ENCODE measurements at places on chromosomes 2 and 18.

DNA sequence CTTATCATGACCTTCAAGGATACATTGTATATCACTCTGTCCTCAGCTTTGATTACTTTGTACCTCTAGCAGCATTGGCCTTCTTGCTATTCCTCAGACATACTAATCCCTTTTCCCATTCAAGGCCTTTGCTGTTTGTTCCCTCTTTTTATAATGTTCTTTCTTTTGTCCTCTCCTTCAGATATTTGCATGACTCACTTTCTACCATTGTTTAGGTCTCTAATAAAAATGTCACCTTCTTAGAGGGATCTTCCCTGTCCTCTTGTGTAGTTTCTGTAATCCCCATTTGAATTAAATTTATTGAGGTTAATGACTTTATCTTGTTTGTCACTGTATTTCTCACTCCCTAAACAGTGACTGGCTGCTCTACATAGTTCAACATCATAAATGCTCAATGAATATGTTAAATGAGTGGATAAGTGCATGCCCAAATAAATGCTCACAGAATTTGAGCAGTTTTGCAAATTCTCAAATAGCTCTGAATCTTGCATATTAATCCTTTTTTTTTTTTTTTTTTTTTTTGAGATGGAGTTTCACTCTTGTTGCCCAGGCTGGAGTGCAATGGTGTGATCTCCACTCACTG is 135.9 kb downstream of the AGPS start:
- no peak for DNase-seq

- DNase-seq, result no peak
These were observed 9.4 kb downstream of the PELI1 start for GRCh38 chr2:64134813-64135212.

GRCh38 chr18:79337620-79338019 is 58.1 kb upstream of the NFATC1 start:
- DNase-seq, result no peak

DNA sequence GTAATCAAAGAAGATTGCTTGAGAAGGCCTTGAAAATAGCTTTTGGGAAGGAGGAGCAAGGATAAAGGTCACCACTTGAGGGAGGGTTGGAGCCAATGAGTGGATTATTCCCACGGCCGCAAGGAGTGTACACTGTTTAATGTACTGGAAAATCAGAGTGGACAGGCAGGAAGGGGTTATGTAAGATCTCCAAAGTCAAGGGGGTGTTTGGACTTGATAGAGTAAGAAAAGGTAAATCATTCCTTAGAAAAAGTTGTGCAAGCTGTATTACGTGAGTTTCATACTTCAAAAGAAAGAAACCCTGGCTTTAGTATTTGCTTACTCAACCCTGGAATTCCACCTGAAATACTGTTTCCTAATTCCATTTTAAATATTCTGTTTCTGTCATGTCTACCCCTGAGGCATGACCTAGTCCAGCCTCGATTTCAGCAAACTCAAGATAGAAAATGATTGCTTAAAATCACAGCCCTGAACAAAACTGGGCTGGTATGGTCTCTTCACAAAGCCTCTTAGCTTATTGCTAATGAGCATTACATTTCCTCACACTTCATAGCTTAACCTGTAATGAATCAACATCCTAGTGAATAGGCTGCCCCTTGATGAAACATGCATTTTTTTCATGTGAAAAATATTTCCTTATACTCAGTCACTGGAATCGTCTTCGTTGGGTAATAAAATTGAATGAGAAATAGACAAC is 1.1 kb downstream of the MREG start:
- DNase-seq, result no peak

DNA sequence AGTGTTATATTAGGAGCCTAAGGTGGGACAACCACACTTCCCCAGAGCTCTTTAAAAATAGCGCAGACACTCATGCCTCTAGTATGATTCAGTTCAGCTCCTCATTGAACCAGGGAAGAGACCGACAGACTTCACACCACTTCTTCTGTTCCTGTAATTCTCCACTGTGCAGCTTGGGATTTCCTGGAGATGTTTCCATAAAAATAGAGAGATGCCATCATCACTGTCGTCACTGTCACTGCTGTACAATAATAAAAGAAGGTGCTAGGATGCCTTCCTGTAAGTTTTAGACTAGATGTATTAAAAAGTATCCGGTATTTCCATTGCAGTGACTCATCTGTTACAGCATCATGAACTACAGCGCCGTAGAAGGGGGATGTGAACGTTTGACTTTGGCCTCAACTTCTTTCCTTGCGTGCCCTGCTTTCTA is 110.9 kb downstream of the FAM210A start:
- no peak for DNase-seq

GRCh38 chr2:19987936-19988335 is 2.0 kb downstream of the WDR35 start:
- DNase-seq, result no peak

DNA sequence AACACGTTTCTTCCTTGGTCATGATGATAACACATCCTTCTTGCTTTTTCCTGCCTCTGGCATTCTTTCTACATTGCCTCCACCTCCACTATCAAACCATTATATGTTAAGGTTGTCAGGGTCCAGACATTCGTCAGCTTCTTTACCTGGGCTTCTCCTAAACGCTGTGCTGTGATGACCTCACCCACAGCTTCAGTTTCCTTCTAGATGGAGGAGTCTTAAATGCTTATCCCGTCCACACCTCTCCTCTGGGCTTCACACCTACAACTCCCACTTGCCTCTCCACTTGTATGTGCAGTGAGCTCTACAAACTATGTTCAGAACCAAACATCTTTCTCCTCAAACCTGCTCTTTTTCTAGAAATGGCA is 666 bp upstream of the STAT1 start:
- DNase-seq, result no peak

GRCh38 chr18:53745224-53745967 is 479.1 kb downstream of the MBD2 start:
- DNase-seq, result no peak

DNA sequence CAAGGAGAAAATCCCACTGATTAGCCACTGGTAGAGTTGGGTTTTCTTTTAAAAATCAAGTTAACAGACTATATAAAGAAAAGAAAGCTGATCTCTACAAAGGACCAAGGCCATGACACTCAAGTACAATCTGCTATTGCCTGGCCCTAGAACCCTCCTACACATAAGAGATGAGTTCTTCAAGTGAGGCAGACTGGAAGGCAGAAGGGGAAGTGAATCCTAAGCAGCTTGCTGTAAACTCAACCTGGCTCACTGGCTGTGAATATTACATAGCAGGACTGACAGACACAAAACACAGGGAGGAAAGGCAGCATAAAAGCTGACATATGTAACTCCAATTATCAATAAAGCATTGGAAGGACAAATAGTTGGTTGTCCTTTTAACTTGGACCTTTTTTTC is 65.4 kb downstream of the TRIP12 start:
- DNase-seq, result no peak

DNA sequence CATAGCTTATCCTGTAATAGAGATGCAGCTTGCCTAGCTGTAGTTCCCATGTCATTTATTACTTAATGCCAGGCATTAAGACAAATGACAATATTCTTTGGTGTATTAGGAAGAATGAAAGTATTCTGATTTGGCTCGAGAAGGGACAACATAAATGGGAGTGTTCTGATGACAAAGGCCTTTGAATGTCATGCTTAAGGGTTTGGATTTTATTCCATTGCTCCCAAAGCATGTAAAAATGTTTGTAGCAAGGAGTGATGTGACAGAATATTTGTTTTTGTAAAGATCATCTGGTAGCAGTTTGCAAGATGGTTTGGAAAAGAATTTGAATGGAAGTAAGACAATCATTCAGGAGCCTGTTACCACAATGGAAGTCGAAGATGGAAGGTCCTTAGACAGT is 30.4 kb downstream of the EEF1B2 start:
- DNase-seq, result no peak

- DNase-seq, result no peak
These were observed 402.6 kb downstream of the ALK start for GRCh38 chr2:29518646-29519337.

GRCh38 chr2:25829377-25829704 is 48.9 kb downstream of the ASXL2 start:
- no peak for DNase-seq

Data from cortex of kidney (tissue), 1 donor.